Activated CD8-positive, alpha-beta memory T cell treated with anti-CD3 and anti-CD28 coated beads, Interleukin-2, amount 10 ng/mL, durations not matched to agents 7 days and 5 days (primary cell): ENCODE measurements at places on chromosomes 5 and 9. TPM values are rescaled to one million over a fixed set of nuclear protein-coding genes. Genes with fewer than 3 reads are reported as not detected.

GRCh38 chr5:96412868-96413449, 20.1 kb downstream of the PCSK1 start:
- no peak for DNase-seq

- DNase-seq = peak; percentile 71
Observed at GRCh38 chr9:135504262-135505243, 4.1 kb downstream of the MRPS2 start.

- no peak for DNase-seq
Observed at GRCh38 chr5:31939151-31939550, 235.0 kb downstream of the GOLPH3 start.

- no peak for DNase-seq
Observed at GRCh38 chr9:137411260-137411644, 11.7 kb downstream of the EXD3 start.

- no peak for DNase-seq
Observed at GRCh38 chr5:135723491-135723890, 111.0 kb upstream of the SLC25A48 start.

- DNase-seq = no peak
Observed at GRCh38 chr5:147830035-147830434, 1.4 kb downstream of the SPINK1 start.

DNA sequence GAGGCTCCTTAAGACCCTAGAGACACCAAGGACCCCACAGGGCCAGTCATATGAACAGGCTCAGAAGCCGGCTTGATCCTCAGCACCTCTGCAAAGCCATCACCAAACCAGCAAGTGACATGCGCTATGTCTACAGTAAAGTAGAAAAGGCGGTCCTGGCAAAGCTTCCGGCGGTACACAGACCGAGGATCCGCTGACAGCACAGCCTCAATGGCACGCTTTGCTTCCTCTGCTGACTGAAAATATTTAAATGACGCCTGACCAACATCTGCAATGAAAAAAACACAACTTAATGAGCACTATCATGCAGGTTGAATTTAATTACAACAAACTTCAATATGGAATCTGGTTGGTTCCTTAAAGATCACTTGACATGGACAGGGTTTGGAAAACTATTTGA, 17.6 kb downstream of the TRMO start:
- DNase-seq = peak; percentile 84

DNA sequence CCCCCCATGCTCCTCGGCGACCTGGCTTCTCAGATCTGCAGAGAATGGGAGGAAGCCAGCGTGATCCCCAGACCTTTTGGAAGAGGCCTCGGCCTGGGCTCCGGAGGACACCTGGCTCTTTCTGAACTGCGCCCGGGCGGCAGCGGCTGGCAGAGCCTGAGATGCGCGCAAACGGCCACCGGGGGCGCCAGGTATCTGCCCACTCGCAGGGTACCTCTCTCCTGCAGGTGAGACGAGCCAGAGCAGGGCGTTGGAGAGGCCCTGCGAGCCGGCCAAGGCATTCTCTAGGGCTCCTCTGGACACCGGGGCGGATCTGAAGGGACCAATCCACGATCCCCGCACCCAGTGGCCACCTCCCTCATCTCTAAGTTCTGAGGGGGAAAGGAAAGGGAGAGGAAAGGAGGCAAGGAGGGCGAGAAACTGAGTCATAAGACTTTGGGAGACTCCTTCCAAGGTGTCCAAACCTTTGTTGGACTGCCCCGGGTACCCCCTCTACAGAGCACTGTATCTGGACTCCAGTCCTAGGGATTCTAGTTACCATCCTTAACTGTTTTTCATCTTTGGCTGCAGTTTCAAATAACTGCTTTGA, 55.0 kb upstream of the SLC46A2 start:
- DNase-seq = no peak

DNA sequence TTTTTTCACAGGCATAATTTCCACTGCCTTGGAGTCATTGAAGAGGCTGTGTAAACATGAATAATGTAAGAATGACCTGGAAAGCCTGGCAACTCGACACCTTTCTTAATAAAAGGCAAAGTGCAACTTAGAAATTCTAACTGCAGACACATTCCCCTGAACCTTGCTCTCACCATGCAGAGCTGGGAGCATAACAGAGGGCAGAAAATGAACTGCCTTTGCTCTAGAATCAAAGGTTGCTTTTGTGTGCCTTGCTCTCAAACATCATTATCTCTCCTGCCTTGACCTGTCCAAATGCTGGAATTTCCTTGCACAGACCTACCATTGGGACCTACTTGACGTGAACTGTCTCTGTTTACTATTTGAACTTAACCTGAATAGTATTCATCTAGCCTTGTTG, 462.0 kb upstream of the ZNF462 start:
- no peak for DNase-seq

DNA sequence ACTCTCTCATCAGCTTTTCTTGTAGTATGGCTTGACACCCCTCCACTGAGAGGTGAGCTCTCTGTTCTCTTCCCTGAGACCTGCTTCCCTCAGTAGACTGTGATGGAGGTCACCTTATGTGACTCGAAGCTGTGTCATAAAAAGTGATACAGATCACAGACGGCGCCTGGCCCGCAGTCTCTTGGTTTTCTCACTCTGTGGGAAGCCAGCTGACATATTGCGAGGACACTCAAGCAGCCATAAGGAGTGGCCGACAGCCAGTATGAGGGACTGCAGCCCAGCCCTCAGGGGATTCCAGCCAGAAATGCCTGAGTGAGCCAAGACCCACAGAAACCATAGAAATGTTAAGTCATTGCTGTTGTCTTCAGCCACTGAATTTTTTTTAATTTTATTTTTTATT, 38.0 kb downstream of the GADD45G start:
- DNase-seq = no peak

DNA sequence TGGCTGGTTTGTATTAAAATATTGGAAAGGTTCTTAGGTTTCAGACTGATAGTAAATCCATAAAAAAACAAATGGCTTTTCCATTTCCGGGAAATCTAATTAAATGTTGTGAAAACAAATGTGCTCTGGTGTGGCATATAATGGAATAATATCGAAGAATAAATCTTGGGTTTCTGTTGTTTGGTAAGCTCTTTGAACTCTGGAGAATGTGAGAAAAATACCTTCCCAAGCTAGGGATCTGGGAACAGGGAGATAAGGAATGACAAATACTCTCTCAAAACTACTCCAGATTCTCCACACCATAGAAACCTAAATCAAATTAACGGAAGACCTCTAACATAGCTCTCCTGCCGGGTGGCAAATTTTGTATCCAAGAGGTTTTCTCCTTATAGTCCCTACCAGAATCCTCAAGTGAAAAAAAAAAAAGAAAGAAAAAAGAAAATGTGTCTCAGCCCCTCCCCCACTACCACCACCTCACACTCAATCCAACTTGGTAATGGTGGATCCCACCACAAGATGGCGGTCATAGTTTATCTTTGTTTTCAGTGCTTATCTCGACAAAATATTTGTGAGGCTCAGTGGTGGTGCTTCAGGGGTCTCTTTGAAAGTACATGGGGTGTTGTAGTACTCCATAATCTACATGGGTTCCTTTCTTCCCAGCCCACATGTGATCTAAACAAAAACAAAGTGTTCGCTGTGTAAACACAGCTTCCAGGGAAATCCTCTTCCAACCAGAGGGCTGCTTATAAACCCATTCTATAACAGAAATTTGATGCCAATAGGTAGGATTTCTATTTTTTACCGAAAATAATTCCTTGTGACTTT, 54.5 kb upstream of the FST start:
- DNase-seq = no peak

GRCh38 chr5:54590824-54591223, 73.3 kb downstream of the SNX18 start:
- no peak for DNase-seq

PCDHGA4 gene
- not detected for total RNA-seq

PCDHB6 gene
- not detected for total RNA-seq

- no peak for DNase-seq
Observed at GRCh38 chr5:5209089-5209488, 69.0 kb downstream of the ADAMTS16 start.

DNA sequence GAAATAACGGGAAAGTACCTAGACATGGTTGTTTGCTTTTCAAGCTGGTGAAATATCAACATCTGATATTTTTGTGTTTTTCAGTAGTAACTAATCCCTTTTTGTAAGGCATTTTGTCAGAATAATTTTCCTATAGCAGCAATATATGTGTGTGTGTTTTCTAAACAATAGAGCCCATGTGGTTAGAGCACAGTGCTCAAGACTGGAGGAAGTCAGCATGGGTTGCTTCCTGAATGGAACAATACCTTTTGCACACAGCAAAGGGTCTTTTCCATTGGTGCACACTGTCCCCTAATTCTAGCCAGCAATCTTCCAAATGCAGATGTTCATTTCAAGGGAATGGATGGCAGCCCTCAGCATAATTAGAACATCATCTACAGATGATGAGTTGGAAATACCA, 270.1 kb downstream of the AOPEP start:
- no peak for DNase-seq

DNA sequence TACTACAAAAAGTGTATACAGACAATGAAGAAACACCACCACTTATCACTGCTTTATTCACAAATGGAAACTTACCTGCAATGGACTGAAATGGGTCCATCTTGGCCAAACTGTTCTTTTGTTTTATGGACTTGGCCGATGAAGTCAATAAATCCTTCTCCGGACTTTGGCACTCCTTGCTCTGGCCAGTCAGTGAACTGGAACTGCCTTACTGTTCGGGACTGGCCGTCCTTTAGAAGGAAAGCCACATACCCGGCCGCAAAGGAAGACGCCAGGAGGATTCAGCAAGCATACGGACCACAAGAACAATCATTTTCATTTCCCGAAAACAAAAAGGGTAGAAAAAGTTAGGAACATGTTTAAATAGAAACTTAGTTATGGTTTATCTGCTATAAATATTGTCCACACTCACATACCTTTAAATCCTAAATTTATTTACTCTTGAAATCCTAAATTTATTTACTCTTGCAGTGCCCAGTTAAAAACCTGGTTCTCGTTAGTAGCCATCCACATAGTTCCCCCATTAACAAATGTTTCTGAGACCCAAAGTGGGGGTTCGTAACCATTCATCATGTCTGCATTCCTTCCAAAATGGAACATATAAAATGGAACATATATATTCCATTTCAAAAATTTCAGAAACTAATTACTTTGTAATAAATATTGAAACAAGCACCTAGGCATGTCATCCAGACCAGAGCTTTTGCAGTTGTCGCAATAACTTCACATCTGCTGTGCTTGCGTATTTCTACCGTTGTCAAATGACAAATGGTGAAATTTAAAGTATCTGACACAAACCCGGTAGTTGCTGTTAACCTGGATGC, 532.1 kb upstream of the DMAC1 start:
- DNase-seq = no peak

TXNDC8 gene
- not detected for total RNA-seq

DNA sequence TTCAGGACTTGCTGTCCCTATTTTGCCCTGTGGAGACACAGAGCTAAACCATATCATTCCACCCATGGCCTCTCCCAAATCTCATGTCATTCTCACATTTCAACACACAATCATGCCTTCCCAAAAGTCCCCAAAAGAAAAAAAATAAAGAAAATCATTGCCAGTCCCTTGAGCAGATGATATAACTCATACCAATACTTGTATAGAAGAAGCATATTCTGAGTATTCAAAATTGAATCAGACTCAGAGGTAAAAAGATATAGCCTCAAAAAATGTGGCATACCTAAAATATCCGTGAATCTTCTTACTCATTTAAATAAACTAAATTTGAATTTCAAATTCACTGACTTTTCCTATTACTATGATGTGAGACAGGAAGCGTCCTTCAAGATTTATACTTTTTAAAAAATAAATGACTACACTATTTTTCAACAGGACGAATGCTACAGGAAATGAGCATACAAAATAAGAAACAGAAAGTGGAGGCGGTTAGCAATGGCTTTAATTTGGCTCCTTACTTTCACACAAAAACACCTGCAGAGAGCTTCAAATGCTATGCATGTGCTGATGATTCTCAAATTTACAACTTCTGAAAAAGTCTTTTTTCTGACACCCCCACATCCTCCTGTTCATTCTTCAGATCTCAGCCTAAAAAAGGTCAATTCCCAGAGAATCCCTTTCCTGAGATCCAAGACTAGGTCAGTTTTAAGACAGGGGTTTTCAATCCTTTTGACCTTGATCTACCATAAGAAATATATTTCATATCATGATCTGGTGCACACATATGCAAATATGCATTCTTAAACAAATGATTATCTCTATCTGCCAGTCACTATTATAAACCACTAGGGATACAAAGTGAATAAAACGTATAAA, 39.6 kb upstream of the DMXL1 start:
- no peak for DNase-seq

DNA sequence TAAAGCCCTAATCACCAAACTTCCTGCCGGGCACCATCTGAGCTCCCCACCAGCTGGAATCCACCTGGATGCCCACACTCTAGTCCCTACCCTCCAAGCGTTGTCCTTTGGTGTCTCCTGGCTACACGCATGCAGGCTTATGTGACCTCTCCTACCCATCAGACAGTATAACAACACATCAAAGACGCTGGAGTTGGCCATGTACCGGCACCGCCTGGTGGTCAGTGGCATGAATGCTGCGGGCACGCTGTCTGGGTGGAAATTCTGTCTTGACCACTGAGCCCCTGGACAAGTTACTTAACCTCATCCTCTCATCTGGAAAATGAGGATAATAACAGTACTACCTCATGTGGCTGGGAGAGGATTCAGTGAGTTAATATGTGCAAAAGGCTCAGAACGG, 23.4 kb upstream of the CORO2A start:
- DNase-seq = no peak

PAEP gene
- not detected for total RNA-seq

ESM1 gene
- total RNA-seq = 0.21 TPM

- DNase-seq = no peak
Observed at GRCh38 chr5:38780316-38780715, 65.5 kb upstream of the OSMR start.

- DNase-seq = no peak
Observed at GRCh38 chr9:116555119-116555518, 132.0 kb upstream of the TRIM32 start.

DNA sequence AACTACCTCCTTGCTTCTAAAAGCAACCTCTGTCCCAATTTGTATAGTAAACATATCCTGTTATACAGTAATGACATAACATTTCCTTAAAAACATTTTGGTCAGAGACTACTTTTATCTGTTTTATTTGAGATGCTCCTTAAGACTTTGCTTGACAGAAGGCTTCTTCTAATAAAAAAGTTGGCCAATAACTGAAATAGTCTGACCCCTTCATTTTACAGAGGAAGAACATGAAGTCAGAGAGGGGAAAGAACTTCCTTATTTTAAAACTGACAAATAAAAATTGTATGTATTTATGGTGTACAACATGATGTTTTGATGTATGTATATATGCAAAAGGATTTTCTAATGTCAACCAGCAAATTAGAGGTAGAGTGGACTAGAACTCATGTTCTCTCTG, 35.8 kb upstream of the SPARC start:
- no peak for DNase-seq

ARL10 gene
- 9.0 TPM for total RNA-seq

GRCh38 chr9:259405-260404, 45.0 kb downstream of the DOCK8 start:
- DNase-seq = no peak
